ENCODE measurements at places on chromosomes 5 and 9.

GRCh38 chr9:76873056-76873792, 32.7 kb downstream of the PRUNE2 start:
- no peak for DNase-seq

DNA sequence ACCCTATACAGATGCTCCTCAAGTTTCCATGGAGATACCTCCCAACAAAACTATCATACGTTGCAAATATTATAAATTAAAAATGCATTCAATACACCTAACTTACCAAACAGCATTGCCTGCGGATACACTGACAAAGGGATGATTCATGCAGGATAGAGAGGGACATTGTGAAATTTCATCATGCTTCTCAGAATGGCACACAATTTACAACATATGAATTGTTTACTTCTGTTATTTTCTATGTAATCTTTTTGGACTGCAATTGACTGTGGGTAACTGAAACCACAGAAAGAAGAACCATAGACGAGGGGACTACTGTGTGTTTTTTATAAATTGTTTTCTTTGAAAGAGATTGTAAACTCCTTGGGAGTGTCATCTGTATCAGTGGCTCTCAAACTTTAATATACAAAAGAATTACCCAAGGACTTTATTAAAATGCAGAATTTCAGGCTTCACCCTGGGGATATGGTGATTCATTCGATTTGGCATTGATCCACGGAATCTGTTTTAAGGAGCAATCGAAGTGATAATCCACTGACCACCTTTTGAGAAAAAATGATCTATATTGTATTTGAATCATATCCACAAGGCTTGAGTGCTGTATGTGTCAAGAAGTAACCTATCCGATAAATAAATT, 146.4 kb downstream of the SGCD start:
- DNase-seq: no peak

DNA sequence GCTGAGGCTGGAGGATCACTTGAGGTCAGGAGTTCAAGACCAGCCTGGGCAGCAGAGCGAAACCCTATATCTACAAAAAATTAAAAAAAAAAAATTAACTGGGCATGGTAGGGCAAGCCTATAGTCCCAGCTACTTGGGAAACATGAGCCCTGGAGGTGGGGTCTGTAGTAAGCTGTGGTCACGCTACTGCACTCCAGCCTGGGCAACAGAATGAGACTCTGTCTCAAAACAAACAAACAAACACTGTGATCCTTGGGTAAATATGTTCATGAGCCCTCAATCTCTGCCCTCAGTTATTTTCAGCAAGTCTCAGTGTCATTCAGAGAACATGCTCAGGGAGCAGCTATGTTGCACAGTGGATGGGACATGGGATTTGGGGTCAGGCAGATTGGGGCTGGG, 76.2 kb downstream of the PTTG1 start:
- no peak for DNase-seq

GRCh38 chr5:143771189-143771588, 40.8 kb upstream of the HMHB1 start:
- no peak for DNase-seq

DNA sequence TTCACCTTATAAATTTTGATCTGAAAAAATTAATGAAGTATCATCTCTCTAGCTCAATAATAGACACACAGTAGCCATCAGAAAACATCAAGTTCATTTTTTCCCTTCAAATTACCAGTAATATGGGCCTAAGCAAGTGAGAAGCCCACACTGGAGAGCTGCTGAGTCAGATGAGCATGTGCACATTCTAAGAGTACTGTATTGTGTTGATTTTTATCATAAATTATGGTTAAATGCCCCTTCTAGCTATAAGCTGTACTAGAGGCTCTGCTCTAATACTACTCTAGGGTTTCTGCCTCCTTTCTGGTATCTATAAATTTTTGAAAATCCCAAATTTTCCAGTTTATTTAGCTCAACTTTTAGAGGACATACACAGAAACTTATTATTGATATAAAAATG, 42.1 kb upstream of the TYRP1 start:
- DNase-seq: no peak

DNA sequence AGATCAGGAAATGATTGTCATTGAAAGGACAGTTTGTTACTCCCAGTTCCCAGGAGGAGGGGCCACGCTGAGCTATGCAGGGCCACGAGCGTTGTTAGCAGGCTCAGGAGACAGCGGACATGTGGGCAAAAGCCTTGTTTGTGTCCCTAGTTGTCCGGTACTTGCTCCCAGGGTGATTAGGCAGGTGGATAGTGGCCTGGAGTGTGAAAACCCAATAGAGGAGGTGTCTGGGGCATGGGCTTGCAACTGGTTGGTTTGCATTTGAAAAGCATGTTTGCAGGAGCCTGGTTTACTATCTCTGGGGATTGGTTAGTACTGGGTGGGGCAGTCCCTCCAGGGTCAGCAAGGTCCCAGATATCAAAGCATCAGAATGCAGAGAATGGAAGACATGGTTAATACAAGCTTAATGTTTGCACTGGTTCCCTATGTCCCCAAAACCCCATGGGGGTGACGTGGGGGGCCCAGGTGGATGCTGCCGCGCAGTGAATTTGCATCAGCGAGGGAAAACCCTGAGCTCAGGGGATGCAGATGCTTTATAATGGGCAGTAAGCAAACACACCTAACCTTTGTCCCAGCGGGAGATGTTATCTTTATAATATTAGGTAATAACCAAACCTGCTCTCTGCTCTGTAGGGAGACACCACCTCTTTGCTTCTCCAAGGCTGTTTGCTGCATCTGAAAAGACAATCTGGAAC, 39.7 kb downstream of the ROPN1L start:
- DNase-seq: no peak

GRCh38 chr5:137146402-137146890, 352.7 kb downstream of the SPOCK1 start:
- no peak for DNase-seq

- no peak for DNase-seq
Observed at GRCh38 chr5:107512029-107512428, 158.7 kb downstream of the EFNA5 start.

DNA sequence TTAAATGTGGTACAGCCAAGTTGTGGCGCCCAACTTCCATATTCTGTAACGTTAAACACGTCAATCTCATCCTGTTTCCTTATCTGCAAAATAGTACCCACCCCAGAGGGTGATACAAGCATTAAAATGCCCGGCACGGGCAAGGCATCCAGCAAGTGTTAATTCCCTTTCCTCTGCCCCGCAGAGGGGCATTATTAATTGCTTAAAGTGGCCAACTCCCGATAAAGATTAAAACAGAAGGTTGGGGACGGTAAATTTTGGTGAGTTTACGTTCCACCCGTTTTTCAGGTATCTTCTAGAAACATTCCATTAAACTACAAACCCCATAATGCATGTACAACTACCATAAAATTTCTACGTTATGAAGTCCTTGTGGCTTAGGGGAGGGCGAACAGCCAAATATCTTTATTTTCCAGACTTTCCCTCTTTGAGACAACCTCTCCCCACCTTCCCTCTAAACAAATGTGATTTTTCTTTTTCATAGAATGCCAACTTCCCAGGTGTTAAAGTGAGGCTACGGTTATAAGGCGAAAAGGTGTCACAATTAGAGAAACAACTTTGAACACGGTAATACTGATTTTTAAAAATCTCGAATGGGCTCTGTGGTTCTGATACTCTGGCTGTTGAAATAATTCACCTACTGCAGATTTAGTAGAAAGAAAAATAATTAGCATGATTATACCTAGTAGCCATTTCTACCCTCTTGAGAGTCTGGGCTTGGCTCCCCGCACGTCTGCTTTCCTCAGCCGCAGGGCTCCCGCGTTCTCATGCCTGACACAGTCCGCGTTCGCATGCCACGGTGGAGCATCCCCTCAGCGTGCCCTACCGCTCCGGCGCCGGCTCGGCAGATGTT, 1.2 kb upstream of the GPBP1 start:
- no peak for DNase-seq

DNA sequence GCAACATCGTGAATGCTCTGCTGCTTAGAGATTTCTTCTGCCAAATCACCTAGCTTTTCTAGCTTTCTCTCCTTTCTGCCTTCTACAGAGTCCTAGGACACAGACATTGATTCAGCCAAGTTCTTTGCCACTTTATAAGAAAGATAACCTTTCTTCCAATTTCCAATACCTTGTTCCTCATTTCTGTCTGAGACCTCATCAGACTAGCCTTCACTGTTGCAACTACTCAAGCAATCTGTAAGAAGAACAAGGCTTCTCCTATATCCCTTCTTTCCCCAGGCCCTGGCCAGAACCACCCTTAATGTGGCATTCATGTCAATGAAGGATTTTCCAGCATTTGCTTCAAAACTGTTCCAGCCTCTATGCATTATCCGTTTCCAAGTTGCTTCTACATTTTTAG, 24.3 kb downstream of the FBXO10 start:
- DNase-seq: no peak

DNA sequence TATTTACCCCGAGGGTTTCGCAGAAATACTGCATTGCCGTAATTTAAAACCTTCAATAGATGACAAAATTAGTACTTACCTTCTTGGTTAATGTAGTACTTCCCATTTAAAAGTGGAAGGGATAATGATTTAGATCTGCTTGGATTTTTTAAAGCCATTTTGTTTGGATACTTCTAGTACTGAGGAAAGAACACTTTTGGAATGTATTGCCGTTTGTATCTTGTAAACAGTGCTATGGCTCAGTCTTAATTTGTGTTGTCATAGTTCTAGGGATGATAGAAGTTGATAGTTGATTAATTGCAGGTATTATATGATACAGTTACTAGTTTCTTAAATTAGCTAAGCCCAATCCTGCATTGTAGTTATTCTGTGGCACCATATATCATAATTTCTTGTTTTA, 33.1 kb downstream of the TNPO1 start:
- DNase-seq: no peak

DNA sequence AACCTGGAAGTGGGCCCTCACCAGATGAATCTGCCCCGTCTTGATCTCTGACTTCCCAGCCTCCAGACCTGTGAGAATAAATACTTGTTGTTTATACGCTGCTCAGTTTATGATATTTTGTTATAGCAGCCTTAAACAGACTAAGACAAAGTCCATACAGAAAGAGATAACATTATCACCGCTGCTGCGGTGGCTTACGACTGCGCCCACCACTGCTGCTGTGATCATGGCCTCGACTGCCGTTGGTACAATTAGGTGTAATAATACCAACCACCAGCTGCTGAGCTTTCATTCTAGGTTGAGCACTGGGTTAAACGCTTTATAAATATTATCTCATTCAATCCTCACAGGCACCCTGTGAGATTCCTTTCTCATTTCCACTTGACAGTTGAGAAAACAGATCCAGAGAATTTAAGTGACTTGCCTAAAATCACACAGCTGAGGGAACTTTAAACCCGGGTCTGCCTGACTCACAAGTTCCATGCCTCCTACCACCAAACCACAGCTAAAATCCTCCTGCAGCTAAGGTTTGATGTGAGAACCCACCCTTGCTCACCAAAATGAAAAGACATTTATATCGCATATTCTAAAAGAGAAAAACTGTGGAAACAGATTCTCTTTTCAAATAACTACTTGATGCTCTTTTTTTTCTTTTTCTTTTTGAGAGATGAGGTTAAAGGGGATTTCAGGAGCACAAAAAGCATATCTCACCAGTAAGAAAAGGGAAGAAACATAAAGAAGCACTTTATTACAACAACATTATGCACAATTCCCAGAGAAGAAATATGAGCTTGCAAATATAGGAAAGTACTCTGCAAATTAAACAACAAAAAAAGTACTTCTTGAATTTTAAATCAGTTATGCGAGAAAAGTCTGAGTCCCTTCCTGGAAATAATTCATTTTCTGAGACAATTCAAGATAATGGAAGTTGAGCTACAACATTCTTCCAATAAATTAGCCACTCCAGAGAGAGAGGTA, 23.9 kb downstream of the GOLM1 start:
- no peak for DNase-seq

GRCh38 chr5:156174225-156174624, 152.7 kb upstream of the SGCD start:
- DNase-seq: no peak

DNA sequence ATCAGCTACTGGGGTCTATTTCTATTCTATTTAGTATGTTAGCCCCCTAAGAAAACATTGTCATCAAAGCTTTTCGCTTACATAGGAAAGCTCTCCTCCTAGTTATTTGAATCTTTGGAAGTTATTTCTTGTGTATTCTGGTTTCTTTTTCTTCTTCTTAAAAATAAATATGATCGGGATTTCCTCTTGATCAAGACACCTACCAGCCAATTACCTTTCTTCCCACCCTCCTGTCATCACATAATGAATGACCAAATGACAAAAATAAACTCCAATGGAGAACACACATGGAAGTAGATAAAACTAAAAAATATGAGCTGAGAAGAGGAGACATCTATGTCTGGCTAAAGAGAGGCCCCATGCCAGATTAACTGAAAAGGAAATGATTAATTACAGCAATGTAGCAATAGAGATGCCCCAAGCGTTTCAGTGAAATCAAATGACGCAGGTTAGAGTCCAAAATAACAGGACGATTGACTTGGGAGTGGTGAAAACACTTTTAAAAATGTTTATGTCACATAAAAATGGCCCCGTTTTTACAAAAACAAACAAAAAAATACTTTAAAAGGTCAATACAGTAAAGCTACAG, 59.5 kb upstream of the PCSK1 start:
- no peak for DNase-seq

DNA sequence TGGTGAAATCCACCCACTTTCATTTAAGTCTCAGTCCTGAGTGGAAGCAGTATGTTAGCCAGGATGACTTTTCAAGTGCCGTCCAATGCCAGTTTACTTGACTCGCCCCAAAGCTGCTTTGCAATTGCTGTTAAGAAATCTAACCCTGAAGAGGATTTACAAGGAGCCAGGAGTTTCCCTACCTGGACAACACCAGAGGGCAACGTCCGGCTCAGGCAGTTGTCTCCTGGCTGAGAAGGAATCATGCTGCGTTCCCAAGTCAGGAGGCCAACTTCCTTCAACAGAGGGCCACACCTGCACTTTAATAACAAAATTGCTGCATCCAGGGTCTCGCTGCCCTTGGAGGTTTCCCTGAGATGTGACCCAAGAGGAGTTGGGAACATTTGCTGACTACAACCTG, 65.8 kb downstream of the BOD1 start:
- no peak for DNase-seq

- no peak for DNase-seq
Observed at GRCh38 chr5:76305775-76306174, 97.3 kb upstream of the IQGAP2 start.

- DNase-seq: no peak
Observed at GRCh38 chr5:41796061-41796460, 74.2 kb downstream of the OXCT1 start.

DNA sequence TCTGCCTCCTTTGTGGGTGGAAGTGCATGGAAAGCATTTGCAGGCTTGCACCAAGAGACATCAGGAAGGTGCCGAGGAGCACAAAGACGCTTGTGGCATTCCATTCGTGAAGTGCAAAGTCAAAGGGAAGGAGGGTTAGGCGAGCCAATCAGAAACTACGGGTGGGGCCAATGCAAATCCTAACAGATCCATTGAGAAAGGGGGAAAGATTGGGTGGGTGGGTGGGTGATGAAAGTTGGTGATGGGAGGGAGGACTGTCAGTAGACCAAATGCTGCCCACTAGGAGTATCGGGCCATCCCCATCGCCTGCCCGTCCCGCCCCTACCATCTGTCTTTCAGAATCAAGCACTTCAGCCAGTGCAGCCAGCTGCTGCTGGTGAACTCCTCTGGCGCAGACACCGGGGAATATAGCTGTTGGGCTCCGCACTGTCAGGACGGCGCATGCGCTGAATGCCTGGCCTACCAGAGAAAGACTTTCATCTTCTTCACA, 17.1 kb upstream of the ANXA6 start:
- DNase-seq: no peak
